ENCODE measurements at places on chromosomes 11 and 22. TPM values are rescaled to one million over a fixed set of nuclear protein-coding genes. Genes with fewer than 3 reads are reported as not detected.
A peak's percentile ranks its signal among the peaks of the same experiment; 100 is the strongest.

The PRR33 gene
- not detected for total RNA-seq

DNA sequence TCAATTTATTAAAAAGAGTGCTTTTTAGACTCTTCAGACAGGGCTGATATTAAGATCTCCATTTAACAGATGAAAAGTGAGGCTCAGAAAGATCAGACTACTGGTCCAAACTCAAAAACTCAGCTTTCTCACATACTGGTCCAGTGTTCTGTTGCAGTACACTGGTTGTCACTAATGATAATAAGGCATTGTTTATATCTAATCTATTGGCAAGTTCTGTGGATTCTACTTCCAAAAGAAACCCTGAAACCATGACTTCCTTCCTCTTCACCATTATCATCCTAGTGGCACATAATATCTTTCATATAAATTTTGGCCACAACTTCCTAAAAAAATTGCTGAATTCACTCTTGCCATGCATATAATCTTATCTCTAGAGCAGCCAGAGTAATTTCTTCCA is 36.9 kb downstream of the F2 start:
- DNase-seq: no peak

- DNase-seq: peak; percentile 7
Observed at GRCh38 chr22:26740253-26740652, 82.9 kb downstream of the MIAT start.

- DNase-seq: no peak
Observed at GRCh38 chr22:22772883-22773282, 114.7 kb upstream of the IGLL5 start.

Measured in left lung (tissue), 14 donors.